A549 treated with CpdA at 1 μM for 4 hours (cell line): ENCODE measurements at places on chromosomes 7 and 10. TPM values are rescaled to one million over a fixed set of nuclear protein-coding genes. Genes with fewer than 3 reads are reported as not detected.

The PTPN12 gene
- total RNA-seq: 48.0 to 74.6 TPM (median 49.8 TPM) in 5 replicates

The RELN gene
- total RNA-seq: 0.03 to 0.06 TPM in 2 of 5 replicates, not detected in the others

The MSS51 gene
- total RNA-seq: 0.40 to 0.58 TPM (median 0.48 TPM) in 5 replicates

The EBLN1 gene
- 0.08 TPM in 1 of 5 replicates, not detected in the others for total RNA-seq

The MYOZ1 gene
- 0.08 TPM in 1 of 5 replicates, not detected in the others for total RNA-seq

The KEL gene
- total RNA-seq: 1.1 TPM in 1 of 5 replicates, not detected in the others

The TRRAP gene
- 16.2 to 20.5 TPM (median 18.9 TPM) in 5 replicates for total RNA-seq
